Pons (tissue), 1 donor: ENCODE measurements at places on chromosomes 1 and 21.

DNA sequence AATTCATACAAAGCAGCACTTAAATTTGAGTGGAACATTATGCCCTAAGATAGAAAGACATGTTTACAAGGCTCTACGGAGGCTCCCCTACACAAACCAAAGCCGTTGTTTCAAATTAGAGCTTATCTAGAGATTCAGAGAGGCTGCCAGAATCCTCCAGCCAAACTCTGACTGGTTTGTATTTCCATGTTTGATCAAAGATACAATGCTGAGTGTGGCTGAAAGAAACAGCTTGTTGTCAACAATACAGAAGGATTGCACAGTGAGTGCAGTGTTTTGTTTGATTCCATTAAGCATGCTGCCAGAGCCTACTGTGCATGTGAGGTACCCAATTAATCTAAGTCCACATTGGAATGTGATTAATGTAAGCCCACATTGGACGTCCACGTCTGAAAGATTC is 402.7 kb downstream of the DISC1 start:
- DNase-seq: peak; percentile 75

DNA sequence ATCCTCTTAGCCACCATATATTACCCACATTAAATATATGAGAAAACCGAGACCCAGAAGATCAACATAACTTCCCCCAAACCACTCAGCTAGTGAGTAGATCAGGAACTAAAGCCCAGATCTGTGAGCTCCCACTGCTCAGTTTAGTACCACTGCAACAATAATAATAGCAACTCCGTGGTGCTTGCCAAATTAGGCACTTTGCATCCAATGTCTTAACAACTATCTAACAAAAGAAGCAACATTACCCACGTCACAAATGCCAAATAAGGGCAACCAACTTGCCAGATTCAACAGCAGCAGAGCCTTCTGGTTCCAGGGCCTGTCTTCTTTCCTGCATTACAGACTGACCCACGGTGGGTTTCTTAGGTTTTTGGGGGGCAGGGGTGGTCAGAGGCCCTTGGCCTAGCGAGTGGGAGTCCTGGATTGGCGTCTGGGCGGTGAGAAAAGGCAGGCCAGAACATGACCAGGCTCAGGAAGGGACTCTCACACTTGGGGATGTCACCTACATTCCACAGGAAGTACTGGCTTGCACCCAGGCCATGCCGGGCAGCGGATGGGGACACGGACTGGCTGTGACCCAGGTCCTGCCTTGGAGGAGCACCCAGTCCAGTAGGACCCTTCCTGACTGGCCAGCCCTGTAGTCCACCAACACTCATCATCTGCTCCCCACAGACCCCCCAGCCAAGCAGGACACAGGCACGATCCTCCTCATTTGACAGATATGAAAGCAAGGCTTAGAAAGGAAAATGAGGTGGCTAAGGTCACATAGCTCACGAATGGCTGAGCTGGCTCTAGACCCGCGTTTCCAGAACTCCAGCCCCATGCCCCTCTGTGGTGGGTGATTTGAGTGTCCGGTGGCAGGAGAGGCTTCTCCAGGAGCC is 4.6 kb downstream of the HCRTR1 start:
- no peak for DNase-seq

DNA sequence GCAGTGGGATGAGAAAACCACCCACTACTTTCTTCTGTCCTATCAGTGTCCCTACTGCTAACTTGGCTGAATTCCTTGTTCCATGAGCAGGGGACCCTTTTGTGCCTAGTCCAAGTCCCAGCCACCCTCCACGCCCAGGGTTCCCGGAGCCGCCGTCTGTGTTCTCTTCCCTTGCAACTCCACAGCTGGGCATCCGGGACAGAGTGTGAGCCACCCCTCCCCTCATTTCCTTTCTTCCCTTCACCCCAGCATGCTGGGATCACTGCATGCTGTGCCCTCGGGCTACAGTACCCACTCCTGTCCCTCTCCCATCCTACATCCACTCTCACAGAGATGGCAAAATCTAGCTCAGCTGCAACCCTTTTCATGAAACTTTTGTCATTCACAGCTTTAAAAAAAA is 44.5 kb downstream of the PGBD5 start:
- no peak for DNase-seq

DNA sequence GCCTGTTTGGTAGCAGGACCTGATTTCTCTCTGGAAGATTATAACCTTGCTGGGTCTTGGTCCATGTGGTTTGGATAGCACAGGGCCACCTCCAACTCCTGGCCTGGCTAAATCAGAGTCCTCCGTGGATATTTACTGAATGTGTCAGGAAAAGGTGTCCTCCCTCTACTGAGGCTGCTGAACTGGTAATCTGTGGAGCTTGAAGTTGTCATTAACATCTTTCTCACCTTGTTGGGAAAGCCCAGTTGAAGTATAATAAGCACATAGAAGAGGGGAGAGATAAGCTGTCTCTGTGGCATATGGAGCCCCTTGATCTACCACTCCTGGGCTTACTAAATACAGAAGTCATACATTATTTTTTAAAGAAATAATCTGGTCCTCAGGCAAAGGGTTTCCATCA is 294.3 kb upstream of the B3GALT2 start:
- no peak for DNase-seq

DNA sequence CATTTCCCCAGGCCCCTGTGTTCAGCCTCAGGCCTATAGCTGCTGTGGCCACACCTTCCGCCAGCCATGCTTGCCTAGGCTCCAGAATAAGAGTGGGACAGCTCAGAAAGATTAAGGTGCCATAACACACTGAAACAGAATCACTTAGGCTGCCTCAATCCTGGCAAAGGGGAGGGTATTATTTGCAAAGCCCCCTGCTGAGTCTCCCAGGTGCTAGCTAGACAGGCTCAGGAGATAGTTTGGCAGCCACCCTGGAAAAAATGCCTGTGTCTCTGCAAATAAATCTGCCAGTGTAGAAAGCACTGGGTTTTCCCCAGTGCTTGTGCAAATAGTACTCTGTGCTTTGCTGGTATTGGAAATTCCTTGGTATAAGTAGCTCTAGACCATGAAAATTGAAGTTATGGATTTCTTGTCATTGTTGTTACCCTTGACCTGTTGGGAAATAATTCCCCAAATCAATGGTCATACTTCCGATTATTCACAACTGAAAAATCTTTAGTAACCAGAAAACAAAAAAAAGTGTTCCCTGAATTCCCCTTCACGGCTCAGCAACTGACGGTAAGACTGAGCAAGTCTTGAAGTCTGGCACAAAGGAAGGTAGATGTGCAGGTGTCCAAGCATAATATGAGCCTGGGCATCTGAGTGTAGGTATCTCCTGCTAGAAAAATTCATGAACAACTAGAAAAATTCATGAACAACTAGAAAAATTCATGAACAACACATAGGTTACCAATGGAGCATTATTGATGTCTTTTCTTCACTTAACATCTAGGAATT is 56.9 kb downstream of the PROX1 start:
- DNase-seq: no peak

- DNase-seq: no peak
These were observed 78.6 kb upstream of the UBE2U start for GRCh38 chr1:64124704-64125440.

GRCh38 chr1:35447278-35447677 is 109.9 kb downstream of the KIAA0319L start:
- no peak for DNase-seq

DNA sequence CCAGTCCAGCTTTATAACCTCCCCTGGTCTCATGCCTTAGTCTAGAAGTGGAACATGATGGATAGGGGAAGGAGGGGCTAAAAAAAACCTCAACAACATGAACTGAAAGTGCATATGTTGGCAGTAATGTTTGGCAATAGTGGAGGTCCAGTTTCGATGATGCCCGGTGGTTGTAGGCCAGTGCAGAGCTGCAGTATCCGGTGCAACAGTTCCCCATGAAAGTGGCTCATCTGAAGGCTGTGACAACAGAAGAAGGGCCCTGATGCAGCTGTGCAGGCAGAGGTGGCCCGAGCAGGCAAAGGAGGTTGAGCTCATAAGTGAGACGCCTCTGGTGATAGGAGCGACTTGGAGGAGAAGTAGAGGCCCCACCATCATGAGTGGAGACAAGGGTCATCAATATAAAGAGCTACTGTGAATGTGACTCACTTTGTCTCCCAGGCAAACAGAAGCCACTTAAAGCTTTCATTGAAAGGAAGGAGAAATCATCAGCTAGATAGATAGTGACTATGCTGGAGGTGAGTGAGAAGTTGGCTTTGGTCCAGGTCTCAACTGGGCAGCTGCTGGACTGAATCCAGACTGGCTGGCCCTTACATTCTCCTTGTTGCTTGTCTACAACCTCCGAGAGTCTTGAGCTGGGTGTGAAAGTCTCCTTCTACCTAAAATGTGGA is 10.2 kb upstream of the CREG1 start:
- peak; percentile 79 for DNase-seq

- no peak for DNase-seq
These were observed 78.6 kb downstream of the STUM start for GRCh38 chr1:226627050-226627755.

DNA sequence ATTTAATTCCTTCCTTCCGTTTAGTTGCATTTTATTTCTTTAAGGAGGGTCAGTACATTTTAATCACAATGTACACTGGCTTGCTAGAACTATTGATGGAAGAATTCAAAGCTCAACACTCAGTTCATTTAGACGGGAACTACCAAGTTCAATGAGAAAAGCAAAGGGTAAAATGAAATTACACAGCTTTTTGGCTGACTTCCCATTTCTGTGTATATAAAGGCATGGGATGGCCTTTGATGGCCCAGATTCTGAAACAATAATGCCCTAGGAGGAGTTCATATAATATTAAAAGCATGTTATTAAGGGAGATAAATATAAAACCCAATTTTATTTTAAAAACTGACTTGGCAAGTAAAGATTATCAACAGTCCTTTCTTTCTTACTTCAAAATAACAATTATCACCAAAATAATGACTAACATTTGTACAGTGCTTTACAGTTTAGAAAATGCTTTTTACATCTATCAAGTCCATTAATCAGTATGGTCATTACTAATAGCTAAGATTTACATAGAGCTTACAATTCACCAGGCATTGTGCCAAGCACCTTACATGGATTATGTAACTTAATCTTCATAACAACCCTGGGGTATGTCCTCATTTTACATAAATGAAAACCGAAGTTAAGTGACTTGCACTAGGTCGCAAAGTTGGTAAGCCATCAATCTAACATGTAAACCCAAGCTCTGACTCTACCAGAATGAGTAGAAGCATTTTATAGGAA is 402.4 kb downstream of the OMA1 start:
- no peak for DNase-seq

DNA sequence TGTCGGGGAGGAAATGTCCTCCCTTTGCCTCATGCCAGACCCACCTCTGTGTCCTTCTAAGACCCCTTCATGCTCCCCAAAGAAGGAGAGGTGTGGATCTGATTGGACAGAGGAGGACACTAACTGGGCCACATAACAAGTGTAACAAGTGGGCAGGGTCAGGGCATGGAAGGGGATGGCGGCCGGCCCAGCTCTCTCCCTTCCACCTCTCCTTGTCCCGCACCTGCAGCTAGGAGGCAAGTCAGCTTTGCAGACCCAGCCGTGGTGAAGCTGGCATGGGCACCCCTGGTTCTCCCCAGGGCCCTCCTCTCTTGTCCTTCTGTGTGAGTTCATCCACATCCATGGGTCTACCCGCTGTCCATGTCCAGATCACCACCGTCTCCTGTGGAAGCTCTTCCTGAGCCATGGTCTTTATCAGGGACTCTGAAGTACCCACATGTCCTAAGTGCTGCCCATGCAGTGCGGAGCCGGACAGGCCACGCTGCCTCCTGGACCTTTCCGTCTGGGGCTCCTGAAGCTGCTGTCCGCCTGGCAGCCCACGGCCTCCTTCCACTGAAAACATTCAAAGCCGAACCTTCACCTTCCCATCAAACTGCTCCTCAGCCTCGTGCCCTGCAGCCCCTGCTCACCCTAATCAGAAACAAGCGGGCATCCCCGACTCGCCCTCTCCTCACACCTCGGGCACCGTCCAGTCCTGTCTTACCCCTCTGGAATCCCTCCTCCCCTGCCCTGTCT is 460.5 kb downstream of the PTPRU start:
- DNase-seq: no peak

DNA sequence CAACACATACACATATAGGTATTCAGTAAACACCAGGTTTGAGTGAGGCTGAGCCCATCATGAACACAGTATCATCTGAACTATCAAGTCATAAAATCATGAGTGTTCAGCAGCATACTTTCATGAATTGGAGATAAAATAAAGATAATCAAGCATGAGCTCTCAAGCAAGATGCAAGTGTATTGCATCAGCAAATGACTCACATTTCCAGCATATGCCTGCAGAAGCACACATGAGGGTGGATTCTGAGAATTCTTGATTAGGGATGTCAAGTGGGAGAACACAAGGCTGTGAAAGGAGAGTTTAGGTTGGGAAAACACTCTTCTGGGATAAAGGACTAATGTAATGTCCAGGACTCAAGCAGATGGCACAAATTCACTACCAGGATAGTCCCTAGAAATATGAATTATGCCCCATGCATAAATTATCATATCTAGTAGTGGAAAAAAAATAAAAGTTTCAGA is 299.2 kb downstream of the SRGAP2C start:
- DNase-seq: no peak

- DNase-seq: no peak
These were observed 12.1 kb downstream of the ZZZ3 start for GRCh38 chr1:77670330-77670729.

GRCh38 chr1:84376000-84376910 is 22.0 kb upstream of the DNASE2B start:
- DNase-seq: no peak

GRCh38 chr21:46295996-46296752 is 10.0 kb downstream of the YBEY start:
- DNase-seq: peak; percentile 61

DNA sequence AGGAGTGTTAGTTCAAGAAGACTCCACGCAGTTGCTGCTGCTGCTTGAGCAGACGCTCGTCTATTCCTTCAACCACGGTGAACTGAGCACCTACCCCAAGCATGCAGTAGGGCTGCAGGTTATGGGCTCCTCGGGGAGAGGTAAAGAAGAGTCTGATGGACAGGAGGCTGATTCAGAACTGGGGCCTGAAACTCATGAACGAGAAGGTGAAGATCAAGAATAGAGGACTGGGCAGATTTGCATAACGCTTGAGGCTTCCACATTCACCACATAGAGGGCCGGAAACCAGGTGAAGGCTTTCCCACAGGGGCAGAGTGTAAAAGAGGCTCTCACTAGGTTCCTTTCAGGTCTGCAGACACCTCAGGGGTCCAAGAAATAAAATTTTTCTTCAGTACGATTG is 9.1 kb downstream of the ABCA4 start:
- no peak for DNase-seq

DNA sequence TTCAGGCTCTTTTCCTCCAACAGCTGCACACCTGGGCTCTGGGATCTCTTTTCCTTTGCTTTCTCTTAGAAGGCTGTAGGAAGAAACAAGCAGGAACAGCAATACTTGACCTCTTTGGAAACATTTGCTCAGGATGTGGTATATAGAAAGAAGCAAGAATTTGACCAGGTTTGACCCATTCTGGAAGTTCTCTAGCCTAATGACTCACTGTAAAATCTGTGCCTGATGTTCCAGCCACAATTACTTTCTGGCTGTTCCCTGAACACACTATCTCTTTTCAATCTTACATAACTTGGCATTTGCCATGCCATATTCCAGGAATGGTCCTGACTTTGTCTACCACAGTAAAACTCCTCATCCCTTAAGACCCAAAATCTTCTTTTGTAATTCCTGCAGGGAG is 419.9 kb upstream of the DAB1 start:
- DNase-seq: no peak
